Left colon (tissue), 2 donors: ENCODE measurements at places on chromosomes 5 and 9.

GRCh38 chr9:36436909-36437308, 36.8 kb upstream of the RNF38 start:
- no peak for DNase-seq

DNA sequence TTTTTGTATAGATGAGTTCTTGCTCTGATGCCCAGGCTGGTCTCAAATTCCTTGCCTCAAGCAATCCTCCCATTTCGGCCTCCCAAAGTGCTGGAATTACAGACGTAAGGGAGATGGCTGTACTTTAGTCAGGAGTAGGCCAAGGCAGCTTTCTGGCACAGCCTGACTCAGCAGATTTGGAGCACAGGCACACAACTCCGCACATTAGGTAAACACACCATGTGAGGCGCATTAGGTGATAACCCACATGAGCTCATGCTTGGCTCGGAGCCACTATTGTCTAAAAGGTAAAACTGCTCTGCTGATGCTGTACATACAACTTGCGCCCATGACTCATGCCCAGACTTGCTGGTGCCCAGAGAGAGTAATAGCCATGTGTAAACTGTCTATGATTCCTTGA, 1157.9 kb downstream of the TAF11L14 start:
- no peak for DNase-seq

DNA sequence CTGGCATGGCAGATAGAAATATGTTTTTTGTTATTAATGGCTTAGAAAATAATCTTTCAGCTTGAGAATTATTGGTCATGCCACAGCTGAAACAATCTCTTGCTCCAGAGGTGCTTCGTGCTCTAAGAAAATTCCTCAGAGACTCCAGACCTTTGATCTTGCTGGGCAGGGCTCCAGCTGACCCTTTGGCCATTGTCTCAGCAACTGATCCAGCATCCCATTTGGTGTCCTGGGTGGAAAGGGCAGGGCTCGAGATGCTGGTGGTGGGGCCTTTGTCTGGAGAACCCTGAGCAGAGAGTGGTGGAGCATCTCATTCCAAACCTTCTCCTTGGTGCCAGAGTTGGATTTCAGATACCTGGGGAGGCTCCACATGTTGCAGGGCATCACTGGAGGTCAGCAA, 43.2 kb upstream of the PIK3R1 start:
- DNase-seq, result no peak

GRCh38 chr5:53261245-53261644, 151.7 kb upstream of the MOCS2 start:
- DNase-seq, result no peak
